ENCODE measurements at places on chromosomes 6 and 20. TPM values are rescaled to one million over a fixed set of nuclear protein-coding genes. Genes with fewer than 3 reads are reported as not detected.

STMND1 gene
- not detected for total RNA-seq

LINC00237 gene
- not detected for total RNA-seq

GCNT2 gene
- total RNA-seq, result 18.6 TPM

TXLNB gene
- 1.5 TPM for total RNA-seq

SULF2 gene
- total RNA-seq, result 85.8 TPM

GRCh38 chr6:86683132-86683908 lies 254.0 kb upstream of the HTR1E start:
- no peak for DNase-seq
- H3K4me3 ChIP-seq, result no peak overlapping the region
- no peak overlapping the region for H3K27ac ChIP-seq
- no peaks in the 10 kb centered on the region for H3K36me3 ChIP-seq
- no peaks in the 10 kb centered on the region for H3K4me1 ChIP-seq
- no peaks in the 10 kb centered on the region for H3K27me3 ChIP-seq

GRCh38 chr6:112683926-112684325 lies 336.8 kb downstream of the RFPL4B start:
- no peak overlapping the region for H3K27ac ChIP-seq
- no peaks in the 10 kb centered on the region for H3K27me3 ChIP-seq
- no peaks in the 10 kb centered on the region for H3K4me1 ChIP-seq
- H3K4me3 ChIP-seq, result no peak overlapping the region
- no peaks in the 10 kb centered on the region for H3K36me3 ChIP-seq
- no peak for DNase-seq

- no peak overlapping the region for H3K27ac ChIP-seq
- no peaks in the 10 kb centered on the region for H3K36me3 ChIP-seq
- peaks cover 2% of the 10 kb centered on the region for H3K4me1 ChIP-seq
- H3K27me3 ChIP-seq, result no peaks in the 10 kb centered on the region
- no peak for DNase-seq
Measured at GRCh38 chr6:16630026-16630643, 131.1 kb downstream of the ATXN1 start.

DNA sequence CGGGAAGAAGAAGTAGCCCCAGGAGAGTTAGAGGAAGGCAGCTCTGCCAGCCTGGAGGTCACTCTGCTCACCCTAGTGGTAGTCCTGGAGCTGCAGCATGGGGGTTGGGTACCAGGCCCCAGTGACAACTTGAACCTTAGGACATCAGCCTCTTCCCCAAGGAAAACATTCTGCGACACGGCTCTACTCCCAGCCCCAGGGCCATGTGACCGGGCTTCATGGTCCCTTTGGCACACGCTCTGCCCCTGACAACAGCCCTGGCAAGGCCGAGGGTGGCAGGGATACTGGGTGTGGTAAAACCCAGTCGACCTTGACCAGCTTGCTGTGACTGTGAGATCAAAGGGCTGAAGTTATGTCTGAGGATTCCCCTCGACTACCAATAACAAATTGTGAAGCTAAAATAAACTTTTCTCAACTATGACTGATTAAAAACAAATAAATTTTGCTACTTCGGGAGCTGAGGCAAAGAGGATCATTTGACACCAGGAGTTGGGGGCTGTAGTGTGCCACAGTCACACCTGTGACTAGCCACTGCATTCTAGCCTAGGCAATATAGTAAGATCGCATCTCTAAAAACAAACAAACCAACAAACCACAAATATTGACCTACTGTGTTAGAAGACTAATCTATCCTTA lies 24.4 kb upstream of the ARID1B start:
- H3K27me3 ChIP-seq, result no peaks in the 10 kb centered on the region
- no peaks in the 10 kb centered on the region for H3K36me3 ChIP-seq
- no peak overlapping the region for H3K27ac ChIP-seq
- H3K4me3 ChIP-seq, result no peak overlapping the region
- no peaks in the 10 kb centered on the region for H3K4me1 ChIP-seq
- no peak for DNase-seq

- H3K27me3 ChIP-seq, result no peaks in the 10 kb centered on the region
- H3K4me1 ChIP-seq, result no peaks in the 10 kb centered on the region
- no peak overlapping the region for H3K4me3 ChIP-seq
- no peaks in the 10 kb centered on the region for H3K36me3 ChIP-seq
- H3K27ac ChIP-seq, result no peak overlapping the region
- DNase-seq, result no peak
Measured at GRCh38 chr6:129485746-129486145, 224.2 kb downstream of the ARHGAP18 start.

DNA sequence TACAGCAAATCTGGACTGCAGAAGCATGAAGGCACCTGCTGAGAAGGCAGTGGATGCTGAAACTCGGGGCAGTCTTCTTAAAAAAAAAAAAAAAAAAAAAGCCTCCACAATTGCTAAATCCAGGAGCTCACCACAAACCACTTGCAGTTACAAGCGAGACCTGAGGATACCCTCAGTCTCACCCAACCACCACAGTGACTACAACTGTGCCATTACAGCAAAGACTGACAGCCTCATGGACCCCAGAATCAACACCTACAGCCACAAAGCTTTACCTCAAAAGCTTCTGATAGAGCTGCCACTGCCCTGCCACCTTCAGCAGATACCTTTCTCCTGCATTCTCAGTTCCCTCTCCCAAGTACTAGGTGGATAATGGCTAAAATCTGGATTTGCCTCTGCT lies 9.0 kb downstream of the COL21A1 start:
- no peaks in the 10 kb centered on the region for H3K36me3 ChIP-seq
- no peak for DNase-seq
- peaks cover 24% of the 10 kb centered on the region for H3K4me1 ChIP-seq
- H3K4me3 ChIP-seq, result no peak overlapping the region
- no peak overlapping the region for H3K27ac ChIP-seq

GRCh38 chr6:83008626-83009025 lies 57.0 kb downstream of the UBE3D start:
- no peak for DNase-seq
- no peaks in the 10 kb centered on the region for H3K27me3 ChIP-seq
- H3K27ac ChIP-seq, result no peak overlapping the region
- no peaks in the 10 kb centered on the region for H3K36me3 ChIP-seq
- H3K4me3 ChIP-seq, result no peak overlapping the region

- no peak for DNase-seq
- H3K4me3 ChIP-seq, result no peak overlapping the region
- H3K36me3 ChIP-seq, result no peaks in the 10 kb centered on the region
- H3K27me3 ChIP-seq, result no peaks in the 10 kb centered on the region
- H3K4me1 ChIP-seq, result no peaks in the 10 kb centered on the region
Measured at GRCh38 chr6:158680015-158680414, 30.2 kb downstream of the SYTL3 start.

DNA sequence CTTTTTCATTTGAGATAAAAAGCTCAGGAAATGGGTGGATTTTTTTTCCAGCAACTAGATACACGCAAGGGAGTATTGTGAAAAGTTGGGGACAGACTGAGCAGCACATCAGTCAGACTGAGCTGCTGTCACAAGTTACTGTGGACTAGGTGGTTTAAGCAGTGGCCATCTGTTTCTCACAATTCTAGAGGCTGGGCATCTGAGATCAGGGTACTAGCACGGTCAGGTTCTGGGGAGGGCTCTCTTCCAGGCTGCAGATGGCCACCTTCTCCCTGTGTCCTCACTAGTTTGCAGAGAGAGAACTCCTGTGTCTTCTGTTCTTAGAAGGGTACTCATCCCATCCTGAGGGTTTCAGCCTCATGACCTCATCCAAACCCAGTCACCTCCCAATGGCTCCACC lies 178.3 kb downstream of the SYNDIG1 start:
- no peaks in the 10 kb centered on the region for H3K27me3 ChIP-seq
- H3K27ac ChIP-seq, result no peak overlapping the region
- H3K4me1 ChIP-seq, result no peaks in the 10 kb centered on the region
- H3K36me3 ChIP-seq, result no peaks in the 10 kb centered on the region
- H3K4me3 ChIP-seq, result no peak overlapping the region

- no peaks in the 10 kb centered on the region for H3K36me3 ChIP-seq
- DNase-seq, result no peak
- no peak overlapping the region for H3K4me3 ChIP-seq
- no peak overlapping the region for H3K27ac ChIP-seq
- no peaks in the 10 kb centered on the region for H3K27me3 ChIP-seq
Measured at GRCh38 chr6:131083687-131084086, 20.6 kb upstream of the EPB41L2 start.

- no peak for DNase-seq
- no peak overlapping the region for H3K4me3 ChIP-seq
- no peaks in the 10 kb centered on the region for H3K36me3 ChIP-seq
- H3K4me1 ChIP-seq, result peaks cover 1% of the 10 kb centered on the region
- no peak overlapping the region for H3K27ac ChIP-seq
Measured at GRCh38 chr6:166954118-166954713, 2.1 kb downstream of the RNASET2 start.

DNA sequence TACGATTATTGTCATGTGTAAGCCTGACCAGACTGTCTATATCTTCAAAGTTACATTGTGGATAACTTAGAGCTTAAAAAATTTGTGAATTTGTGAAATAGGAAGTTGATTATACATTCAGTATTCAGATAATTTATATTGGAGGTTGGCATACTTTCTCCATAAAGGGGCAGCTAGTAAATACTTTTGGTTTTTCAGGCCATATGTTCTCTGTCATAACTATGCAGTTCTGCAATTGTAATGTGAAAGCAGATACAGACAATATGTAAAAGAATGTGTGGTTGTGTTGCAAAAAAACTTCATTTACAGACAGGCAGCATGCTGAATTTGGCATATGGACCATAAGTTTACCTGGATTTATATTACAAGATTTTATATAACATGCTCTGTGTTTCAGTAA lies 29.3 kb downstream of the HSF2 start:
- H3K27me3 ChIP-seq, result no peaks in the 10 kb centered on the region
- H3K4me1 ChIP-seq, result no peaks in the 10 kb centered on the region
- DNase-seq, result no peak
- peaks cover 2% of the 10 kb centered on the region for H3K36me3 ChIP-seq
- H3K4me3 ChIP-seq, result no peak overlapping the region
- no peak overlapping the region for H3K27ac ChIP-seq

Data from aorta (tissue), 5 donors.